ENCODE measurements at places on chromosomes 11 and 22.

GRCh38 chr11:90343673-90344072 is 120.8 kb upstream of the CHORDC1 start:
- DNase-seq: no peak

DNA sequence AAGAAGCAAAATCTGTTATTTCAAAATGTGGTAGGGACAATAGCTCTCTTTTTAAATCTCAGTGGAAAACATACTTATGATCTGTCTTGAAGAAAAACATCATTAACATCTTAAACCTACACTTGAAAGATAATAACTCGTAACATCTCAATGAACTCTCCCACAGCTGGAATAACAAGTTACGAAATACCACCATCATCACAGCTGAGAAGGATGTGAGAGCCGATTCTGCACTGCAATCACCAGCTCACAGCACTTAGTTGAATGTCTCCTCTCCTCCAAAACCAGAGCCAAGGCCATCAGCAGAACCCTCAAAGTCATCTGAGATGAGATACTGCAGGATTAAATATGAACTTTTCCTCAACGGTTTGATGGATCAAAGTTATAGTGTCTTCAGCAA is 124.3 kb downstream of the ARHGAP20 start:
- no peak for DNase-seq

- DNase-seq: no peak
Measured at GRCh38 chr11:79437278-79437980, 3.4 kb downstream of the TENM4 start.

- no peak for DNase-seq
Measured at GRCh38 chr11:85266646-85267045, 360.5 kb downstream of the DLG2 start.

DNA sequence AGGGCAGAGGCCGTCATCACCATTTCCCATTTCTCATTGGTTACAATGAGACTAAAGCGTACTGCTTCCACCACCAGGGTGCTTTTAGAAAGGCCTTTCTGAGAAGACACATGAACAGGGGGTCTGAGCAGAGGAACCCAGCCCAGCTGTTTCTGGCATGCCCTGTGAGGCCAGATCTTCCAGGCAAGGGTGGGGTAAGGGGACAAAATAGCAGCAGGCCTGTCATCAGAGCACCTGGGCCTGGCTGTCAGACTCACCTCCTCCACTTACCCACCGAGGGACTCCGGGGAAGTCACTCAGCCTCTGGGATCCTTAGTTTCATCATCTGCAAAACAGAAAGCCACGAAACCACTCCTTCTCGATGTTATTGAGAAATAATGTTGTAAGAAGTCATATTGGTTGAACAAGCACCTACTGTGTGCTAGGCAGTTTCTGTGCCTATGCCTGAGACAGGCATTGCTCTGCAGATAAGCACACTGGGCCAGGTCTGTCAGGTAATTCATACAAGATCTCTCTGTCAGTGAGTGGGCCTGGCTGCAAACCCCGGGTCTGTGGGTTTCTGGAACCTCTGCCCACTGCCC is 8.8 kb upstream of the WNT11 start:
- DNase-seq: no peak

Data from activated CD4-positive, alpha-beta T cell treated with anti-CD3 and anti-CD28 coated beads, Interleukin-2, Interleukin-4, amounts not matched to agents 100 ng/mL and 50 ng/mL, durations not matched to agents 16 hours and 8 hours (primary cell).